Large intestine (tissue), 12 donors: ENCODE measurements at places on chromosomes 11 and 22. TPM values are rescaled to one million over a fixed set of nuclear protein-coding genes. Genes with fewer than 3 reads are reported as not detected.

The DEPDC5 gene
- 12.0 TPM for polyA plus RNA-seq

- DNase-seq = no peak
Observed at GRCh38 chr22:46730568-46731245, 7.3 kb downstream of the CERK start.

The ZMAT5 gene
- 19.5 TPM for polyA plus RNA-seq

DNA sequence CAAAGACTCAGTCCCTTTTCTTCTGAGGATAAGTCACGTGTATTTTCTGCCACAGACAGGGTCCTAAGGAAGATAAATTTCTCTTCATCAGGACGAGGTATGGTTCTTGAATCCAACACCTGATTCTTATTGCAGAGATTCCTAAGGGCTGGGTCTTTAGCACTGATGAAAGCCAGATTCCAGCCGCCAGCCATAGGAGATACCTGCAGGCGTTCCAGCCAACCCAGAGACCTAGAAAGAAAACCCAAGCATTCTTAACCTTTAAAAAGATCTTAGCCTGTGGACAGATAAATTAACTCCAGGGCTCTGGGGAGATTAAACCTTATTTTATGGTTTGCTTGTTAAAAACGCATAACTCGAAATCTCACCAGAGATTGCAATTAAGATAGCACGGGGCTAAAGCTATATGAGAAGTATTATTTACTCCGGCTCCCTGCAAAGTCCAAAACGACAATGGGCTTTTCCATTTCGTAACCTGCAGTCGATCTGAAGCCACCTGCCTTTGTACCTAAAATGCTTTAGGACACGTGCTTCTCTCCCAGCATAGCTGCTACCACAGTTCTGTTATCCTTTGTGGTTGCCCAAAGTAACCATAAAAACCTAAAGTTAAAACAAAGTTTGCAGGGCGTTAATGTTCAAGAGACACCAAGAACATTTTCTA is 104.5 kb downstream of the NXPE2 start:
- DNase-seq = no peak

The HTR3A gene
- 2.1 TPM for polyA plus RNA-seq

DNA sequence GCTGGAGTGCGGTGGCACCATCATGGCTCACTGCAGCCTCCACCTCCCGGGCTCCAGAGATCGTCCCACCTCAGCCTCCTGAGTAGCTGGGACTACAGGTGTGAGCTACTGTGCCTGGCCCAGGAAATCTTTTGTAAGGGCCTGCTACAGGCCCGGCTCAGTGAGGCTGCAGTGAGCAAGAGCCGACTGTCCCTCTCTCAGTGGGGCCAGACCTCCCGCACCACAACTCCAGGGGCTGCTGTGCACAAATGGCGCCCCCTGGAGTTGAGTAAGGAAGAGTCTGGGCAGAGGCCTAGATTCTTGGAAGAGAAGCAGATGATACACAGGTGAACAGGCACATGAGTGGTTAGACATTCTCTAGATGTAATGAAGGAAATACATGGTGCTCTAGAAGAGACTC is 7.0 kb downstream of the SERHL2 start:
- DNase-seq = no peak

GRCh38 chr11:124556828-124557227 is 13.0 kb upstream of the OR8A1 start:
- no peak for DNase-seq

DNA sequence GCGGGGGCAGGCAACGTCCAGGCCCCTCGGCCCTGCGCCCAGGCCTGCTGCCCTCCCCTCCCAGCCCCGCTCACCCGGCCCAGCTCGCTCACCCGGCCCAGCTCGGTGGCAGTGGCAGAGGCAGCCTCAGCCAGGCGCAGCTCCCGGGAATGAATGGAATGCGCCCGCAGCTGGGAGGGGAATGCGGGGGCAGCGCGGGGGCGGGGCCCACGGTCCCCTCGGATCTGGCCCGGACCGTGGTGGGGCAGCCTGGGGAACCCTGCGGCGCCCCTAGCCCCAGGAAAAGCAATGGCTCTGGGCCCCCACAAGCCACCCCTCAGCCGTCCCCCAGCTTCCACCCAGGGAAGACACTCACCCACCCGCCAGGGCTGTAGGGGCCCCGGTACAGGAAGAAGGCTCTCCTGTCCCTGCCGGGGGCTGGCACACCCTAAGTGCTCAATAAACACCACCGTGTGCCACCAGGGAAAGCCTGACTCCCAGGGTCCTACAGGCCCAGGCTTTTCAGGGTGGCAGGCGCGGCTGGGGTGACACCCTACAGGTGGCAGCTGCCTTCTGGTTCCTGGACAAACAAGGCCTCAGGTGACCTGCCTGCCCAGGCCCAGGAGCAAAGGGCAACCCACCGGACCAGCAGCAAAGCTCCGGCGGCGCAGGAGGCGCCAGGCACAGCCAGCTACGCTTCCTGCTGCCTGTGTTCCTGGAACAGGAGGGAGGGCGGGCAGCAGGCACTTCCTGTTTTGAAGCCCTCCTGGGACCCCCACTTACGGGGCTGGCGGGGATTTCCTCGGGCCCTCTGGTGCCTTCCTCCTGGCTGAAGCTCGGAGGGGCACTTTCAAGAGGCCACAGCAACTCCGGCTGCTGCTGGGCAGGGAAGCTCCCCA is 13.8 kb downstream of the PLXNB2 start:
- DNase-seq = peak; percentile 88

- DNase-seq = no peak
Observed at GRCh38 chr11:72519220-72519881, 85.0 kb upstream of the CLPB start.

DNA sequence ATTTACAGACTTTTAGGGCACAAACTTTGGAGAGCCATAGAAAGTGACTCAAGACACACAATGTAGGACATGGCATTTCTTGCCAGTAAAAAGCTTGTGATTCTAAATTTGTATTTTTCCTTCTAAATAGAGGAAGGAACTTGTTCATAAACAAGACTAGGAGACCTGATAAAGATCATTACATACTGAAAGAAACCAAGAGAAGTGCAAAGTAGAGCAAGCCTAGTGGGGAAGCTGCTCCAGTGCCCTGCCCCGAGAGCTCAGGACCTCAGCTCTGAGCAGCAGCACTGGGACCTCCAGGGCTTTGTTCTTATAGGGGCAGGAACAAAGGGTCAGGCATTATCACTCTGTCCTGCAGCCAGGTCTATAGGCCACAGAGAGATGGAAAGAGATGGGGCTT is 7.2 kb downstream of the IRAG1 start:
- DNase-seq = no peak

DNA sequence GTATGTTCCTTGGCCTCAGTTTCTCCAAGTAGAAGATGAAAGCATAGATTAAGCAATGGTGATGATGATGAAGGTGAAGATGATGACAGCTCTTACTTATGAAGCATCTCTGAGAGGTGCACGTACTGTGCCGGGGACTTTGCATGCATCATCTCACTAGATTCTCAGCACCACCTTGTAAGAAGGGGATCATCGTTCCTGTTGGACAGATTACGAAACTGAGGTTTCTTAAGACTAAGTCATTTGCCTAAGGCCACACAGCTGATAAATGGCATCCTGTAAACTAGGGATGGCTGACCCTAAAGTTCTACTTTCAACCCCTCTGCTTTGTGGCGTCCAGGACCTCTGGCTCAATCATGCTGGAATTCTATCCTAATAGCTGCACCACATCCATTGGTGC is 8.7 kb downstream of the MS4A15 start:
- no peak for DNase-seq

DNA sequence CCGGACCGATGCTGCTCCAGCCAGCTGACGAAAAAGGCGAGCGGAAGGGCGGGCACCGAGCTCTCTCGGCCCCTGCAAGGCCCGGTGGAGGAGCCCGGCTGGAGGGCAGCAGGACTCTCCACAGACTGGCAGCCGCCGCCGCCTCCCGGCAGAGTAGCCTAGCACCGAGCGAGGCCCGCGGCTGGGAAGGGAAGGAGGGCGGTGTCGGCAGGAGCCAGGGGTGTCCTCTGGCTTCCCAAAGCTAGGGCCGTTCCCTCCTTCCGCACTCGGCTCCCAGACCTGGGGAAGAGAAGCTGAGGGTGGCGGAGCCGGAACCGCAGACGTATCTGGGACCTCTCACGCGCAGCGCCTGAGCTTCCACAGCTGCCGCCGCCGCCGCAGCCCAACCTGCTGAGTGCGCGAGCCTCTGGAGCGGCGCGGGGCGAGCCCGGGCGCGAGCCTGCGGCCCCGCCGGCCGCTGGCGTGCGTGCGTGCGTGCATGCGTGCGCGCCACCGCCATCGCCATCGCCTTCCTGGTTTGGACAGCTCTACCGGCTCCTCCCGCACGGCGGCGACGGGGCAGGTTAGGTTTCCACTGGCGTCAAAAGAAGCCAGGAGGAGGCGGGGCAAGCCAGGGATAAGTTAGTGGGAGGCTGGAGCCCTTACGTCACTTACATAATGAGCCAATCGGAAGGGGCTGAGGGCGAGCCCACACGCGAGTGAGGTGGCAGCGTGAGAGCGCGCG is at the start of gene RAB6A:
RAB6A (minus strand) TSS at position 396 of the 724 bp plus-strand sequence. CDS start 439 bp downstream, outside the sequence.
- peak; percentile 100 for DNase-seq

DNA sequence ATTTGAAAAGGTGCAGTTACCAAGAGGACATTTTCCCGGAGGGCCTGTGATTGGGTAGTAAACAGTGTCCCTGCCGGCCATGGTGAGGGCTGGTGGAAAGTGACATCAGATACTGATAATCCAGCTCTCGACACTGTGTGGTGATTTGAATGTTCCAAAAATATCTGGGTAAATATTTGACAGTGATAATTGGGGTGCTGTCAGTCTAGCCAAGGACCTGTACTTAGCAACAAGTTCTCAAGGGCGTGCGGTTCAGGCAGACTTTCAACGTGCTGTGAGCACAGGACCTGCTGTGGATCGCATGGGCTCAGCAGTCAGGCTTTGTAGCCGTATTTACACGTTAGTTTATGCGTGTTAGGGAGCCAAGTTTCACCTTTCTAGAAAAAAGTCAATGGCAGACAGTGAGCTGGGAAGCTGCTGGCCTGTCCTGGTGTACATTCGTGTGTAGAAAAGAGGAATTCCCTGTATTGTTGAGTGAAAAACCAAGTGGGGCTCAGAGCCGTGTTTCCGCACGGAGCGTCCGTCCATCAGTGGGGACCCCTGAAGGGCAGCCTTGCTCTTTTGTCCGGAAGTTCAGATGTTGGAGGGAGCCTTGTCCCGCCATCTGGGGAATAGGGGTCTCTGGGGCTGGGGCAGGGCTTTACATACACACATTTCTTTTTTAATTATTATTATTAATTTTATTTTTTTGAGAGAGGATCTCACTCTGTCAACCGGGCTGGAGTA is 11.3 kb downstream of the TRMU start:
- no peak for DNase-seq

The PDGFB gene
- polyA plus RNA-seq = 7.4 TPM

The TEX54 gene
- 0.76 TPM for polyA plus RNA-seq

GRCh38 chr11:69641681-69642548 is 959 bp downstream of the CCND1 start:
- peak; percentile 40 for DNase-seq

The OR2AT4 gene
- polyA plus RNA-seq = 3.2 TPM

DNA sequence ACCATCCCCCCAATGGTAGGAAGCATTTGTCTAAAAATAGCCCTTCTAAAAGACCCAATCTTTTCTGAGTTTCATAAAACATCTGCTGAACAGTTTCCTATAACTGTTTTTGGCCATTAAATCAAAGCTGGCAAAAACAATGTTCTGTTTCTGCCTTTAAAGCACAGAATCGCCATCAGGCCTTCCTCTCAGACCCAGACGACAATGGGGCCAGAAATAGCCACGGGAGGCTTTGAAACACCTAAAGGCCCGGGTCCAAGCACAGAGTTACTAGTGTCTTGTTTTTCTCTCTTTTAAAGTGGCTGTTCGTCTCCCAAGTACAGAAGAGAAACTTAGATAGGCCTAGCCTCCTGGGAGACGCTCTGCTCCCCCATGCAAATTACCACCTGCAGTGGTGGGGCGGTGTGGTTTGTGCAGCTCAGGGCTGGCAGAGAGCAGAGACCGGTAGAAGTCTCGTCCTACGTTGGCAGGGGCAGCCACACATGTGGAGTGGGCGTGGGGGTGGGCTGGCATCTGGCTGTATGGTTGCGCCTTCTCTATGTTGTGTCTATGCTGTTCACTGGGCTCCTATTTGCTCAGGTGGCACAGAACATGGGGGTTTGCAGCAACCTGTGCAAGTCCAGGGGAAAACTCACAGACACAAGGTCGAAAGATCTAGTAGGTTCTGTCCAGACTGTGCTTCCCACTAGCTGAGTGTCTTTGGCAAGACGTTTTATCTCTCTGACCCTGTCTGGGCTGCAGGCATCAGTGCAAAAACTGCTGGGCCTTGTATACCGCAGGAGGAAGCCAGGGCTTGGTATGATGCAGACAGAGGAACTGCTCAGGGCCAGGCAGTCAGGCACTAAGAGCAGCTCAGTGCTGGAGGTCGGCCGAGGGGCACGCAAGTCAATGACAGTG is 23.6 kb upstream of the ETS1 start:
- no peak for DNase-seq

The ZNF214 gene
- polyA plus RNA-seq = 7.7 TPM

DNA sequence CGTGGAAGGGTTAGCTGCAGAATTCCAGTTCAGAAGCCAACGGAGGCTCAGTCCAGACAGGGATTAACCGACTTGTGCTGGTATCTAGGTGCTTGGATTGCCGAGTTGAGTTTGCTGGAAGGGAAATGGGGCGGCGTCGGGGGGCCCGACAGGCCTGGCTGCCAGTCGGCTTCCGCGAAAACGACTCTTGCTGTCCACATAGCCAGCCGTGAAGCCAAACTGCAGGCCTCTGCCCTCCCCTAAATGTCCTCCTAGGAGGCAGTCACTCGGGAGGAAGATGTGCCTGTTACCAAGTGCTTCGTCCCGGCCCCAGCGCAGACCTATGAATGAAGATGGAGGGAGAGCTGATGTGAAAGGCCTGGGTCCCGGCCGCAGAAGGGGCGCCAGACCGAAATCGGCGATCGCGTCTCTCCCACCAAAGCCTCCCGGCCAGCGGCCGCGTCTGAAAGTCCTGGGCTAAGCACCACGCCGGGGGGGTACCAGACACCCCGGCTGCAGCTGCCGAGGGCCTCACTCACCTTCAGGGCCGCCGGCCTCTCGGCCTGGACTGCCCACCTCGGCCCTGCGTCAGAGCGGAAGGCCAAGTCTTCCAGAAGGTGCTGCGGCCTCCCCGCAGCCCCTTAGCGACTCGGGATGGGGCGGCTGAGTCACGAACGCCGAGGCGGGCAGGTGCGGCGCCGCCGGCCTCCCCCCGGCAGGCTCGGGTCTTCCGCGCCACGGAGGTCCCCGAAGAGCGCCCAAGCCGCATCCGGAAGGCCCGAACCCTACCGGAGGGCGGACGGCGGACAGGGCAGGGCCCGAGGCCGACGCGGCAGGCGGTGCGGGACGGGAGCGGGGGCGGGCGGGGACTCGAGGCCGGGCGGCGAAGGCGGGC is 7.5 kb downstream of the DPAGT1 start:
- DNase-seq = peak; percentile 64

- DNase-seq = no peak
Observed at GRCh38 chr22:39832627-39833074, 60.9 kb downstream of the ENTHD1 start.

DNA sequence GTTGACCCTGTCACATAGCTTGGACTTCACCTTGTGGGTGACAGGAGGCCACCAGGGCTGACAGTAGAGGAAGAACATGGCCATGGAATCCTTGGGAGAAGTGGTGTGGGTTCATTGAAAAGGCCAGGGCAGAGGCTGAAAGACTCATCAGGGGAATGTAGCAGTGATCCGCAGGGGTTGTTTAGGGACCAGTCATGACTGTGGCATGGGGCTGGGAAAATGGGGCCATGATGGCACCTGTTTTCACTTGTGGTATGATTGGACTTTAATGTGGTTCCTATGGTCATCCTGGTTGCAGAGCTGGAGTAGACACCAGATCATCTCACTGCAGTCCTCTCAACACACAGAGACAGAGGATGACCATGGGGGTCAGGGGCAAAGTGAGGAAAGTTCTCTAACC is 66.7 kb upstream of the MYEOV start:
- no peak for DNase-seq

The OR51B4 gene
- 0.07 TPM for polyA plus RNA-seq

- DNase-seq = no peak
Observed at GRCh38 chr11:130571947-130572584, 123.6 kb downstream of the ADAMTS15 start.
